Right ventricle myocardium inferior (tissue), 1 donor: ENCODE measurements at places on chromosomes 2 and 18. TPM values are rescaled to one million over a fixed set of nuclear protein-coding genes. Genes with fewer than 3 reads are reported as not detected.

Gene CHRNA1
- total RNA-seq: 0.19 TPM

Gene RAB27B
- total RNA-seq: 0.08 TPM

Gene DSG2
- 35.7 TPM for total RNA-seq

Gene FAM110C
- total RNA-seq: 2.9 TPM

Gene MARCHF4
- 0.08 TPM for total RNA-seq

Gene POTEJ
- not detected for total RNA-seq

Gene ZAP70
- total RNA-seq: 1.6 TPM

Gene EFR3B
- total RNA-seq: 4.1 TPM

Gene MC2R
- total RNA-seq: not detected

Gene RTKN
- 16.4 TPM for total RNA-seq

Gene KCNE4
- 3.6 TPM for total RNA-seq

Gene L3MBTL4
- 1.1 TPM for total RNA-seq

Gene C2orf92
- total RNA-seq: 1.1 TPM

Gene GREB1L
- total RNA-seq: 6.4 TPM

Gene SNTG2
- 2.4 TPM for total RNA-seq

Gene RRM2
- total RNA-seq: 4.2 TPM

Gene COL4A4
- 13.6 TPM for total RNA-seq

Gene ABCG8
- total RNA-seq: 0.32 TPM

Gene BOLL
- not detected for total RNA-seq

Gene SMYD1
- 544 TPM for total RNA-seq

Gene MYO3B
- not detected for total RNA-seq

Gene SPC25
- 0.60 TPM for total RNA-seq

Gene CNDP1
- not detected for total RNA-seq

Gene MYOM1
- 611 TPM for total RNA-seq

Gene MGAT4A
- total RNA-seq: 19.3 TPM

Gene TUBA3E
- 80.0 TPM for total RNA-seq

Gene TEX44
- not detected for total RNA-seq

Gene ZNF521
- 29.6 TPM for total RNA-seq

Gene CROCC2
- not detected for total RNA-seq

Gene GLB1L
- total RNA-seq: 1.8 TPM

Gene CDH7
- total RNA-seq: not detected

Gene PROKR1
- not detected for total RNA-seq

Gene TUBB8B
- total RNA-seq: not detected

Gene GULP1
- total RNA-seq: 6.7 TPM

Gene RIT2
- total RNA-seq: not detected

Gene HOXD1
- not detected for total RNA-seq

Gene CRYGD
- total RNA-seq: not detected

Gene UGT1A4
- not detected for total RNA-seq

Gene ANKRD30BL
- not detected for total RNA-seq

Gene AMER3
- not detected for total RNA-seq

Gene POTEI
- total RNA-seq: not detected

Gene VIT
- total RNA-seq: 21.6 TPM

Gene ADD2
- 2.3 TPM for total RNA-seq

Gene SRD5A2
- not detected for total RNA-seq

Gene PDE11A
- 4.4 TPM for total RNA-seq

Gene COLEC11
- 1.9 TPM for total RNA-seq

Gene EPB41L3
- 10.5 TPM for total RNA-seq

Gene PLGLB1
- 1.4 TPM for total RNA-seq

Gene PARD6G
- total RNA-seq: 2.1 TPM

Gene AQP4
- 24.6 TPM for total RNA-seq

Gene RAB3GAP1
- 50.1 TPM for total RNA-seq

Gene UGT1A10
- total RNA-seq: not detected

Gene PRKAG3
- total RNA-seq: not detected

Gene MORN2
- 21.4 TPM for total RNA-seq

Gene C2orf78
- total RNA-seq: not detected
